ENCODE measurements at places on chromosomes 5 and 9.

DNA sequence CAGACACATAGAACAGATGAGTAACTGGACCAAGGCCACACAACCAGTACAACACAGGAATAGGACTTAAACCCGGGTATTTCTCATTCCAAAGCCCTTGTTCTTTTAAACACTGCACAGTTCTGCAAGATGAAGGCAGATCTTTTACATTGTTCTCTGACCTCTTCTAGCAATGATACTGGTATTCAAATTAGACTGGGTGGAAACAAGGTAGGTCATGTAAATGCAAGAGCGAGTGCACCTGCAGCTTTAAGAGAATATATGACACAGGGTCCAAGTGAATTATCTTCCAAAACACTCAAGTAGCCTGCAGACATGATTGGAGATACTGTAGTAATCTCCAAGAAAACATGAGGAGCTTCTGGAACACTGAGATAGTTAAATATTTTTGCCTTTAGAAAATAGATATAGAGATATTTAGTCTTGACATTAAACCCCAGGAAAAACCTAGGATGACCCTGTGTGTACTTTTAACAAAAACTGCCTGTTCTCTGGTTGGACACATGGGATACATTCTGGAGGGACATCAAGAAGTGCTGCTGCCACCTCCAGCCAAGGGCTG lies 130.6 kb upstream of the EPB41L4A start:
- no peak for DNase-seq

DNA sequence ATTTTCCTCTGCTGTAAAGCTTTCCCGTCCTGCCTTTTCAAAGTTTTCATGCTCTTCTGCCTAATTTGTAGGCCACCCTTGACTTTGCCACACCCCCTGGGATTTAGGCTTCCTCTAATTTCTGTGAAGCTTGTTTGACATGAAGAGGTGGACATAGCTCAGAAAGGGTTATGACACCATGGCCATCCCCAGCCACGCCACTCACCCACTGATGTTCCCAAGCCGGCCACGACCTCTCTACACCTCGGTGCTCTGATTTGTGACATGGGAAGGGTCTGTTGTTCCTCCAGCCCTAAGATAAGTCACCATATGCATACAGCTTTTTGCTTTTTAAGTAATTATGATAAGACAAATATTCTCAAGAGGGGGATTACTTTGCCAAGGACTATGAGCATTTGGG lies 139.5 kb downstream of the BARX1 start:
- DNase-seq = no peak

- no peak for DNase-seq
These were observed 17.6 kb upstream of the SETX start for GRCh38 chr9:132372177-132373095.

- DNase-seq = no peak
These were observed 4.1 kb downstream of the SLC23A1 start for GRCh38 chr5:139378941-139379361.

GRCh38 chr5:137563646-137564397 lies 64.7 kb upstream of the SPOCK1 start:
- DNase-seq = no peak

DNA sequence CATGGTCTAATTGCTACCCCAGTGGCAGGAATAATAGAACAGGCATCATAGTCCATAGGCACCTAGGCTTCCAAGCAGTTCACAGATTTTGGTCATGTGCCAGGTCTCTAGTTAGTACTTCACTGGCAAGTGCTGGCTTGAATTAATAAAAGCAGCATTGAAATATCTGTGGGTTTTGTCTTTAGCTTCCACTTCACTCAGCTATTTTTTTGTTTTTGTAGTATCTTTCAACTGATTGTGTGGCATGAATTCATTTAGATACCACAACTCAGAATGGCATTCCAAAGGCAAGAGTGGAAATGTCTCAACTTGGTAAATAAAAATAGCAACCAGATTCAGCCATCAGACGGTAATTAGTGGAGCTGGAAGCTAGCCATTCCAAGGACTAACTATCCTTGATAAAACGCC lies 27.9 kb upstream of the ITGA2 start:
- no peak for DNase-seq

DNA sequence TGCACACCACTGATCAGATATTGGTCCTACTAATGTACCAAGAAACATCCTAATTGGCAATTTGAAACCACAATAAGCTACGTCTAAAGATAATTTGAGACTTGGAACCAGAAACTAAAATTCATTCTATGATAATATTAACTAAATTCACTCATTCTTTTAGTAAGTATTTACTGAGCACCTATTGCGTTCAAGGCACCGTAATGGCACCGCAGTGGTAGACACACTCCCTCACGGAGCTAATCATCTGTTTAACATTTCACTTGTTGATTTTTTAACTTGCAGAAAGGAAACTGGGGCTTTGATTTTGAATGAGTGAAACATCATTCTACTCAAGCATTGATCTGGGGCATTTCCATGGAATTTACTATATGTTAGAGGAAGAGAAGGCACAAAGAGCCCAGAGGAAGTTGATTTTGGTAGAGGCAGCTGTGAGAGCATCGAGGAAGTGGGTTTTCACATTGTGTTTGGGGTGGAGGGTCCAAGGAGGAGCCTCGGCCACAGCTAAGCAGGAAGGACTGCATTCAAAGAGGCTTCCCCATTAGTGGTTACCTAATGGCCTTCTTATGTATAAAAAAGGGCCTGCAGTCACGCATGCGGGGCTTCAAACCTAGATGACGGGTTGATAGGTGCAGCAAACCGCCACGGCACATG lies 7.1 kb downstream of the RAPGEF1 start:
- DNase-seq = no peak

DNA sequence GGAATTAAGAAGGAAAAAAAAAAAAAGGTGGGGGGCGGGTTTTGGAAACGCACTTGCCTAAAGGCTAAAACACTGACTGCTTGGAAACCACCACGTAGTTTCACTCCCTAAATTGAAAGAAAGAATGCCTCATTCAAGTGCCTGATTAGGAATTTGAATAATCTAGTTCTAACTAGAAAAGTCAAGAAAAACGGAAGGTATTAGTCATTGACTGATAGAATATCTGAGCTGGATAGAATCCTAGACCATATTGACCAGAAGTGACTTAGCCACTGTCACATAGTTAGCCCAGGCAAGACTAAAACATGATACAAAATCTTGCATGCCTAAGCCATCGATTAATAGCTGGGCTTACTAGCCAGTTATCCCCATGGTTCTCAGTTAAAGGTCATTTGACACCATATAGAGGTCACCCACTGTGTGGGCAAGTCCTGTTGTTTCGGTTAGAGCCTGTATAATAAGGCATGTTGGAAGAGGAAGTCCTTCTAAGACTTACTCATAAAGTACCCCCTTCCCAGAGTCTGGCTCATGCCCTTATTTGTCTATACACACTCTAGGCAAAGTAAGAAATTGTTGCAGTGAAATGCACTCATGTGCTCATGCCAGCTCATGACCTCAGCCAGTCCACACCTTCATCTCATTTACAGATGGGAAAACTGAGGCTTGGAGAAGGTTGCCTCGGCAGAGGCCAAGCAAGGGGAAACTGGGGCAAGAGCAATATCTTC lies 40.2 kb downstream of the SH3RF2 start:
- no peak for DNase-seq

DNA sequence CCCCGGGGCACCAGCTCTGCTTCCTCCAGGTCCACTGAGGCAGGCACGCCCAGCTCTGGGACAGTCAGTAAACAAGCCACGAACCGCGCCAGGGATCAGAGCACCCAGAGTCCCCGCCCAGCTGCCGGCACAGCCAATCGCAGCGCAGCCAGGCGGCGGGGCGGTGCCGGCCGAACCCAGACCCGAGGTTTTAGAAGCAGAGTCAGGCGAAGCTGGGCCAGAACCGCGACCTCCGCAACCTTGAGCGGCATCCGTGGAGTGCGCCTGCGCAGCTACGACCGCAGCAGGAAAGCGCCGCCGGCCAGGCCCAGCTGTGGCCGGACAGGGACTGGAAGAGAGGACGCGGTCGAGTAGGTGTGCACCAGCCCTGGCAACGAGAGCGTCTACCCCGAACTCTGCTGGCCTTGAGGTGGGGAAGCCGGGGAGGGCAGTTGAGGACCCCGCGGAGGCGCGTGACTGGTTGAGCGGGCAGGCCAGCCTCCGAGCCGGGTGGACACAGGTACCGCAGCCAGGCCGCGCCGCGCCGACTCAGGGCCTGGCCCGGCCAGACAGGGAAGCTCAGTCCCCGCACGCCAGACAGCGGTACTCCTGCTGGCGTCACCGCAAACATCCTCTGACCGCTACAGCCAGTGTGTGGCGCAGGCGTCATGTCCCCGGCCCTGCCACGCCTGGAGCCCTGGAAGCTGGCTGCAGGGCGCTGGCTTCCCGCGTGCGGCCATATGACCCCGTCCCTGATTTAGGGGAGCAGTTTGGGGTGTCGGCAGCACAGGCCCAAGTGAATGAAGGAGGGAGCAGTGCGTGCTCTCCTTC lies at the start of gene CTSL:
Gene CTSL, plus strand, starts transcription at position 220 of the 810 bp plus-strand sequence. CDS start 1,485 bp downstream, outside the sequence.
- DNase-seq = peak; percentile 14

DNA sequence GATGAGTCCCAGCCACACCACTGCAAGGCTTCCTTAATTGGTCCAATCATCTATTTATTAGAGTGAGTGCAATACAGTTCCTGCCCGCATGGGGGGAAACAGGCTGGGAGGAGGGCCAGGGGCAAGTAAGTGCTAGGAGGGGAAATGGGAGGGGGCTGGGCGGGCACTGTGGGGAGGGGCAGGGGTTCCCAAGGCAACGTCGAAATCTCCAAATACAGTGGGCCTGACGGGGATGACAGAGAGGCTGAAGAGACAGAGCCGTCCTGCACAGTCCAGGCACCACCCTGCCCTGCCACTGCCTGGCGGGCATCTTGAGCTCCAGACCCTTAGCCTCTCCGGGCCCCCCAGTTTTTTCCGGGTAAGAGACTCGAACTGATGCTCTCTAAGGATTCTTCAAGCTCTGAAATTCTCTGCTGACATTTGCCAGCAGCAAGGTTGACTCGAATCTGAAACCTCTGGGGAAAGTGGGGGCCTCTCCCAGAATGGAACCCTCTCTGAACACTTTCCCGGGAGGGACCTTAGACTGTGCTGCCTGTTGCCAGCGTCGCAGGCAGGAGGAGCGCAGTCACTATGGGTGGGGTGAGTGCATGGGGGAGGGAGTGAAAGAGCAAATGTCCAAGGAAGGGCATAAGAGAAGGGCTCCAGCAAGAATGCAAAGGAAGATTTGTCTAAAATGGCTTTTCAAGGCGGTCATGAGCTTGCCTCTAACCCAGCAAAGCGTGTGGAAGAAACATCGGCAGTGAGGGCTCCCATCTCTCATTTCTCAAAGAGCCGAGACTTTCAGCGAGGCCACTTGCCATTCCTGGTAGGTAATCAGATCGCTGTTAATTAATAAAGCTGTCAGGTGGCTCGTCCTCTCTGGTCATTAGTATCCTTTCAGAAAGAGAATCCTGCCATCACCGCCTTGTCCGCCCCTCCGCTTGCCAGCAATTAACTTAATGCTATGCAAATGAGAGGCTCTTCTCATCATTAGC lies 99.0 kb downstream of the GTF3C4 start:
- DNase-seq = peak; percentile 18

GRCh38 chr5:179171251-179171815 lies 111.2 kb downstream of the ZNF354C start:
- DNase-seq = no peak

DNA sequence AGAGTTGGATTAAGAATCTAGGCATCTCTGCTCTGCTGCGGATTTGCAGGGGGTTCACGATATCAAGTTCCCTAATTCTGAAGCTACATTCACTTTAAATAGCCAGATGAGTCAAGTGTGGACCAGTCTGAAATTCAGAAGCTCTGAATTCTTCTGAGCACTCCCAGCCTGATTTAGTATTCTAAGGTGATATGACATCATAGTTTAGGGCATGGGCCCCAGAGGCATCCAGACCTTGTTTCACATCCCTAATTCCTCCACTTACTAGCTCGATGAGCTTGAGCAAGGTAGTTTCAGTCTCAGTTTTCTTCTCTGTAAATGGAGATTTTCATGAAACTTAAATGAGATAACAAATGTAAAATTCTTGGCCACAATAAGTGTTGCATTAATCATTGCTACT lies 65.2 kb downstream of the TMEM167A start:
- DNase-seq = no peak

Data from esophagus squamous epithelium (tissue), 5 donors.